ENCODE measurements at places on chromosomes 13 and 19.

DNA sequence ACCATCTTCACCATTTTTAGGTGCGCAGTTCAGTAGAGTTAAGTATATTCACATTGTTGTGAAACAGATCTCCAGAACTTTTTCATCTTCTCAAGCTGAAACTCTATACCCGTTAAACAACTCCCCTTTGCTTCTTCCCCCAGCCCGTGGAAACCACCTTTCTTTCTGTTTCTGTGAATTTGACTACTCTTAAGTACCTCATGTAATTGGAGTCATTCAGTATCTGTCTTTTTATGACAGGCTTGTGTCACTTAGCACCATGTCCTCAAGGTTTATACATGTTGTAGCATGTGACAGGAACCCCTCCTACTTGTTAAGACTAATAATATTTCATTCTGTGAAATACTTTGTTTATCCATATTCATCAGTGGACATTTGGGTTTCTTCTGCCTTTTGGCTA lies 52.8 kb downstream of the TNFRSF19 start:
- DNase-seq = no peak

GRCh38 chr13:51276636-51277035 lies 54.4 kb downstream of the FAM124A start:
- no peak for DNase-seq

- DNase-seq = no peak
Observed at GRCh38 chr13:36192166-36192565, 22.2 kb downstream of the SOHLH2 start.

DNA sequence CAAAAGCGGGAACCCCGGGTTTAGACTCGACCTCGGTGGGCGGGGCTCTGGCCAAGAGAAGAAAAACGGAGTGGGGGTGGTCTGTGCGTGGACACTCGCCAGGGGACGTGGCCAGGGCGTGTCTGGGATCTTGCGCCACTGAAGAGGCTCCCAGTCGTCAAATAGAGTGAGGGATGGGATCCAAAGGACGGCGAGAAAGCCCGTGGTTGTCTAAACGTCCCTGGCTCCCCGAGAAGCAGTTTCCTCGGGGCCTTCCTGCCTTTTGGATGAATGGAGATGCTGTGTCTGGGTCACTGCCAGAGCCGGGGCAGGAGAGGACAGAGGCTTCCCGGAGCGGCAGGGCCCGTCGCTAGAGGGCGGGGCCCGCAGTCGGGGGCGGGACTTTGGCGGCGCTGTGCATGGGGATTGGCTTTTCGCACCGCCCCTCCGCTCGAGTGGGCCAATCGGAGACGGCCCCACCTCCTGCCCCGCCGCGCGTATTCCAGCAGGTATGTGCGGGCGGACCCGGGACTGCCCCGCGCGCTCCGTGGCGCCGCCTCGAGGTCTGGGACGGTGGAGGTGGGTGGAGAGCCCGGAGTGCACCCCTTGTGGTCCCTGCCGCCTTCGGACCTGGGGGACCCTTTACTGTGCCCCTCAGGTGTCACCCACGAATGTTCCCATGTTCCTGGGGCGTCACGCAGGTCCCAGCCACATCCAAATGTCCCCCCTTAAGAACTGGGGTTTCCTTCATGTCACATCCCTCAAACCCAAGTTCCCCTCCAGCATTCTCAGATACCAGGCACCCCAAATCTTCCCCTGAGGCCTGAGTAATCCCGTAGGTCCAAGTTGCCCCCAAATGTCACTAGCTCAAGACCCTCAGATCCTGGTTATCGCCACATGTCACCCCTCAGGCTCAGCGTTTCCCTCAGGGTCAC lies 38.3 kb downstream of the ZSWIM4 start:
- DNase-seq = peak; percentile 82

DNA sequence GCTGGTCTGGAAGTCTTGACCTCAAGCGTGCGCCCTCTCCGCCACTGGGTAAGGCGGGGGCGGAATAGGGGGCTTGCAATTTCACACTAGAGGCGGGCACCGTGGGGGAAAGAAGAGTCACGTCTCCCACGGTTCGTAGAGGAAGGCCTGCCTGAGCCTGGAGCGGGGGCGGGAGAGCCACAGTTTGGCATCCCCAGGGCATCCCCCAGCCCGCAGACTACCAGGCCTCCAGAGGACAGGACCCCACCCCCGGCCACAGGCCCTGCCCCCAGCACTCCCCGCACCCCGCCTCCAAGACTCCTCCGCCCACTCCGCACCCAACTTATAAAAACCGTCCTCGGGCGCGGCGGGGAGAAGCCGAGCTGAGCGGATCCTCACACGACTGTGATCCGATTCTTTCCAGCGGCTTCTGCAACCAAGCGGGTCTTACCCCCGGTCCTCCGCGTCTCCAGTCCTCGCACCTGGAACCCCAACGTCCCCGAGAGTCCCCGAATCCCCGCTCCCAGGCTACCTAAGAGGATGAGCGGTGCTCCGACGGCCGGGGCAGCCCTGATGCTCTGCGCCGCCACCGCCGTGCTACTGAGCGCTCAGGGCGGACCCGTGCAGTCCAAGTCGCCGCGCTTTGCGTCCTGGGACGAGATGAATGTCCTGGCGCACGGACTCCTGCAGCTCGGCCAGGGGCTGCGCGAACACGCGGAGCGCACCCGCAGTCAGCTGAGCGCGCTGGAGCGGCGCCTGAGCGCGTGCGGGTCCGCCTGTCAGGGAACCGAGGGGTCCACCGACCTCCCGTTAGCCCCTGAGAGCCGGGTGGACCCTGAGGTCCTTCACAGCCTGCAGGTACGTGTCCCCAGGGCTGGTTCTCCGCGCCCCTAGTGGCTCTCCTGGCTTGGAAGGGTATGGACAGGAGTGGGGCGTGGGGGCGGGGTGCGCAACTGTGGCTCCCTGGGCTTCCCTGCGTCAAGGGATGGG lies at the start of gene ANGPTL4:
Gene ANGPTL4 (plus strand): TSS at position 353 of the 969 bp plus-strand sequence. CDS start 167 bp downstream, at position 520.
- no peak for DNase-seq

GRCh38 chr19:11035441-11036377 lies 53.6 kb upstream of the LDLR start:
- peak; percentile 89 for DNase-seq

DNA sequence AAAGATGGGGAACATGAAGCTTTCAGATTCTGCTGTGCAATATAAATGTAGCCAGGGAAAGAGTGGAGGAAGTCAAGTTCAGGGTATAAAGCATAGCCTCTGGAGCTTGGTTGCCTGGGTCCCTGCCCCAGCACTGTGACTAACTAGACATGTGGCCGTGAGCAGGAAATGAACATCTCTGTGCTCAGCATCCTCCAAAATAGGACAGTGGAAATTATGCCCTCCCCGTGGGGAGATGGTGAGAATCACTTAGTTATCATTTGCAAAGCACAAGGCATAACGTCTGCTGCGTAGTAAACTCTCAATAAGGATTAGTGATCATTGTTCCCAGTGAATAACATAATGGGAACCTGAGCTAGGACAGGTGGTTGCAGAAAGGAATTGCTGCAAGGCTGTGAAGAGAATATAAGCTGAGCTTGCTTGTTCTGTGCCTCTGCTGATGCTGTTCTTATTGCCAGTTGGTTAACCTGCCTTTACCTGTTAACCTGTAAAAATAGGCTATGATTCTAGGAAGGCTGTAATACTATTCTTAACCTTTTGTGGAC lies 441.0 kb downstream of the COG6 start:
- DNase-seq = no peak

DNA sequence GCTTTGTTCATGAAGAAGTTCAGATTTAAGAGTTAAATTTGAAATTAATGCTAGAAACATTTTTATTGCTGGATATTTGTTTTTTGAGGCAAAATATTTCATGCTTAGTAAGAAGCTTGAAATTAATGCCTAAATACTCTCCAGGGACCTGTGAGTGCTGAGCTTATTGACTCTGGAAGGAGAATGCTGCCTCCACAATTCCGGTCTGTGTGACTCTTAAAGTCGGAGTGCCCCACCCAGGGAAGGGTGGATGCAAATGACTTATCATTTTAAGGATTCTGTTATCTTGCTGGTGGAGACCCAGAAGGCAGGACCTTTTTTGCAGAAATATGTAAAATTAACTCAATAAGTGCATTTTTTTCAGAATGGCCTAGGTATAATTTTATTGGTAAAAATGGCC lies 143.8 kb upstream of the RXFP2 start:
- no peak for DNase-seq

DNA sequence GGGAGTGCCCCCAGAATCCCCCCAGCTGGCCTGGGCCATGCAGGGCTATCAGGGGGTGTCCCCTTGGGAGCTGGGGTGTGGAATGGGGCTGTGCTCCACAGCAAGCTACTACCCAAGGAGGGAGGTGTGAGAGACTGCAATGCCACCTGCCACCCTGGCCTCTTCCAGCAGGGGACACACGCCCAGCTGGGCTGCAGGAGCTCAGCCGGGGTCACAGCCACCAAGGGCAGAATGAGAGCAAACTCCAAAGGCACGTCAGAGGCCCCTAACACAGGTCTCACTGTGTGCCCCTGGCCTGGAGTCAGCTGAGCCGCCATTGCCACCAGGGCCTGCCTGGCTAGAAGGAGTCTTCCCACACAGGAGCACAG lies 55.5 kb downstream of the MLLT1 start:
- DNase-seq = no peak

- DNase-seq = no peak
Observed at GRCh38 chr19:682678-683320, 6.6 kb downstream of the FSTL3 start.

- DNase-seq = no peak
Observed at GRCh38 chr13:98285852-98286594, 109.0 kb upstream of the RNF113B start.

DNA sequence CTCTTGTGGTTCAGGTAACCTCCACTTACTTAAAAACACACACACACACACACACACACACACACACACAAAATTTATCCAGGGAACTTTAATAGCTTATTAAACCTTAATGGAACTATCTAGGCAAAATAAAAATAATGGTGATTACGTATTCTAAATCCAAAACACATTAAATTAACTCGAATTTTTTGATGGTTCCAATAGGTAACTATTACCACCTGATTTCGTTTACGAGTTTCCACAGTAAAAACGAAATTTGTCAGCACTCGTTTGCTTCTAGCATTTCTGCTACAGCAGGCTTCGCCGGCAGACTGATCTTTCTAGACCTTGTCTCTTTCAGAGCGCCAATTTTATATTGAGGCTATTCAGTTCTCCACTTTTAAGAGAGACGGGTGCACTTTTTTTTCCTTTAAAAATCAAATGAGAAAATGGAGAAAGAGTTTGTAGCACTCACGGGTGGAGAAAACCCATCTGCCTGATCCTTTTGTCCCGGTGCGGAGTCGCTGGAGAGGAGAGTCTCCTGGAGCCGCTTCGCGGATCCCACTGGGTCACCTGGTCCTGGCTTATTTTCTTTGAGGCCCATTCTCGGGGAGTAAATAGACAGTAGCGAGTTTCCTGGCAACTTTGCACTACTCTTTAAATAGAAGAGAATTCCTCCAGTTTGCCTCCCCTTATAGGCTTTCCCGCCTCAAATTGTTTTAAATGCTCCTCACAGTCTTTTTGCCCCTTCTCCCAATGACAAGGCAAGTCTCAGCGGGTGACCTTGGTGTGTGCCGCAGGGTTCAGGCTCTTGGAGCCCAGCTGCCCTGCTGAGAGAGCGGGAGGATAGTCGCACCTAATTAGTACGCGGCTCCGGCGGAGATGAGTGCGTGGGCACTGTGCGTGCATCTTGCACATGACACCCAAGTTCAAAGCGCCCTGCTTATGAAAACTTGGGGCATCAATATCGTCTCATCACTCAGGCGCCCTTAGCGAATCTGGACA lies 117.0 kb downstream of the KCNRG start:
- no peak for DNase-seq

DNA sequence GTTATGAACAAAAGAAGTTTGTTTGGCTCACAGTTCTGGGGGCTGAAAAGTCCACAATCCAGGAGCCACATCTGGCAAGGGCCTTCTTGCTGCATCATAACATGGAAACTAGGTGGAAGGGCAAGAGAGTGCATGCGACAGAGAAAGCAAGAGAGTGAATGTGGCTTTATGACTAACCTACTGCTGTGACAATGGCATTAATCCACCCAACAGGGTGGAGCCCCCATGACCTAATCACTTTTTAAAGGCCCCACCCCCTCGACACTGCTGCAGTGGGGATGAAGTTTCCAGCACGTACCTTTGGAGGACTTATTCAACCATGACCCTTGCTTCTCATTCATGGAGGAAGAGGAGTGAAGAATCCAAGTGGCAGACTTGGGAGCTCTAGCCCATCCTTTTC lies 30.0 kb upstream of the RFXAP start:
- DNase-seq = no peak

- no peak for DNase-seq
Observed at GRCh38 chr19:2848616-2849015, 7.3 kb downstream of the ZNF555 start.

DNA sequence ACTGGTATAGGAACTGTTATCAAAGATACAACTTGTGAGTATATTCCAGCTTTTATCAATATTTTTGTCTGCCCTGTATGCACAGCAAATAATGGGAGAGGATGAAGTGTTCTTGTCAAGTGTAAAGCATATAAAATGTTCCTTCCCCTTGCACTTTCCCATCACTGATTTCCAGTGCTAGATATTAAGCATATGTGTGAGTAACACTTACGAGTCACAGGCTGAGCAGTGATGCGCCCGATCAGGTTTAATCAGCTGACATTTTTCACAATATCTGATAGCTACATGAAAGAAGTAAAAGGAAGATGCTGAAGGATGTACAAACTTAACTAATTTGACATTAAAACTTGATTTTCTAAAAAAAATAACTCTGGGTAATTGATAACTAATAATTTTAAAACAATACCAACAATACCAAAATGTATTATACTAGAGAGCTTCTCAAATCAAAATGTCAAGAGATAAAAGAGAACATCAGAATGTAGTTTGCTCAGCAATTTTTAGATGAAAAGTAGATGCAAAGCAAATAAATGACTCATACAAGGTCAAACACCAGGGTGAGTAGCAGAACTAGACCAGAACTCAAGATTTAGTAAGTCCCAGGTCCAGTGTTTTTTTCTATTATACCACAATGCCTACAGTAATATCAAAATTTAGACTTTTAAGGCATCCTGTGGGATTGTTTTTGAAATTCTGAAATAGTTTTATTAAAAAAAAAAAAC lies 56.4 kb downstream of the ZDHHC20 start:
- DNase-seq = no peak

DNA sequence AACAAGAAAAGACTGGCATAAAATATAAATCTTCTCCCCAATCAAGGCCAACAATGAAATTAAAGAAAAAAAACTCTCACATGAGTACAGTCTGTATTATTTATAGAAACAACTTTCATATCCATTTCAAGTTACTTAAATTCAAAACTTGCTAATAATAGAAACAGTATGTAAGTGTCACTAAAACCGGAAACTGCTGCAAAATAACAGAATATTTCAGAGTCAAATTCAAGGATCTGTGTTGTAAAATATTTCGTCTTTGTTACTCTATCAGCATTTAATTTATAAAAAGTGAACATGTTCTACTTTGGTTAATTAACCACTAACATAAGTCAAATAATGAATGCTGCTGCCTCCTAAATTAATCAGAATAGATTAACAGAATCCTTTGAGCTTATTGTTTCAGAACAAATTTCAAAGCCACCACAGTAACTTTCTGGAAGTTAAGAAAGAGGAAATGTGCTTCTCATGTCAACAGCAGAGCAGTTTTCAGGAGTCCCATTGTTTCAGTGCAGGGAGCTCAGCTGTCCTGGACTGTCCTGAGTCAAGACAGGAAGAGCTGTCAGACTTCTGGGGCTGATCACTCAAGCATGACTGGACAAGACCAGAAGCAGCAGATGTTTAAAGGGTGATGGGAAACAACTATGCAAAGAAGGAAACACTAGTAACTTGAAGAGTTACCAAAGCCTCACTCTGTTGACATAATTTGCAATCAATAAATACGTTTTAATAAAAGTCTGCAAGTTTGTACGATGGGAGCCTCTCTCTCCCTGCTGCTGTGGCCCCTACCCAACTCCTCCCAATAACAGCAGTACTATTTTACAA lies 76.9 kb downstream of the FOXO1 start:
- peak; percentile 39 for DNase-seq

Measured in DMS 273 treated with DMSO at 0.1 percent for 48 hours (cell line).